Naive thymus-derived CD8-positive, alpha-beta T cell (primary cell): ENCODE measurements at places on chromosomes 3 and 15. TPM values are rescaled to one million over a fixed set of nuclear protein-coding genes. Genes with fewer than 3 reads are reported as not detected.

GRCh38 chr3:47661121-47661752 is 82.6 kb upstream of the CSPG5 start:
- H3K36me3 ChIP-seq, result peaks cover 20% of the 10 kb centered on the region
- DNase-seq, result no peak
- H3K27me3 ChIP-seq, result no peaks in the 10 kb centered on the region
- no peak overlapping the region for H3K27ac ChIP-seq
- no peaks in the 10 kb centered on the region for H3K4me1 ChIP-seq
- H3K4me3 ChIP-seq, result no peak overlapping the region

- H3K27ac ChIP-seq, result no peak overlapping the region
- H3K36me3 ChIP-seq, result no peaks in the 10 kb centered on the region
- H3K4me3 ChIP-seq, result no peak overlapping the region
- no peaks in the 10 kb centered on the region for H3K27me3 ChIP-seq
Measured at GRCh38 chr3:138850151-138850550, 15.4 kb upstream of the PIK3CB start.

The MINAR1 gene
- 0.41 TPM for total RNA-seq

- no peak for DNase-seq
- no peak overlapping the region for H3K27ac ChIP-seq
- peaks cover 20% of the 10 kb centered on the region for H3K27me3 ChIP-seq
- no peak overlapping the region for H3K4me3 ChIP-seq
Measured at GRCh38 chr15:69135499-69135898, 24.9 kb upstream of the GLCE start.

The P2RY13 gene
- total RNA-seq, result not detected

- peak overlapping the region; percentile 89 for H3K4me3 ChIP-seq
- no peak for DNase-seq
- H3K4me1 ChIP-seq, result peaks cover 20% of the 10 kb centered on the region
- H3K27me3 ChIP-seq, result peaks cover 61% of the 10 kb centered on the region
Measured at GRCh38 chr3:66038384-66038725, 363 bp downstream of the MAGI1 start.

The ZMYND10 gene
- 4.0 TPM for total RNA-seq

DNA sequence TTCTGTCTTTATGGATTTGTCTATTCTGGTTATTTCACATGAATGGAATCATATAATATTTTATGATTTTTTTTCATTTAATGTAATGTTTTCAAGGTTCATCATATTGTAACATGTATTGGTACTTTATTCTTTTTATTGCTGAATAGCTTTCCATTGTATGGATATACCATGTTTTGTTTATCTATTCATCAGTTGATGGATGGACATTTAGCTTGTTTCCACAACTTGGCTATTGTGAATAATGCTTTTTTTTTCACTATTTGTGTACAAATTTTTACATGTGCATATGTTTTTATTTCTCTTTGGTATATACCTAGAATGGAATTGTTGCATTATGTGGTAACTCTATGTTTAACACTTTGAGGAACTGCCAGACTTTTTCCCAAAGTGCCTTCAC is 64.7 kb downstream of the PFN2 start:
- no peaks in the 10 kb centered on the region for H3K36me3 ChIP-seq
- no peak overlapping the region for H3K4me3 ChIP-seq
- no peak for DNase-seq
- peaks cover 2% of the 10 kb centered on the region for H3K4me1 ChIP-seq
- no peak overlapping the region for H3K27ac ChIP-seq
- H3K27me3 ChIP-seq, result no peaks in the 10 kb centered on the region

DNA sequence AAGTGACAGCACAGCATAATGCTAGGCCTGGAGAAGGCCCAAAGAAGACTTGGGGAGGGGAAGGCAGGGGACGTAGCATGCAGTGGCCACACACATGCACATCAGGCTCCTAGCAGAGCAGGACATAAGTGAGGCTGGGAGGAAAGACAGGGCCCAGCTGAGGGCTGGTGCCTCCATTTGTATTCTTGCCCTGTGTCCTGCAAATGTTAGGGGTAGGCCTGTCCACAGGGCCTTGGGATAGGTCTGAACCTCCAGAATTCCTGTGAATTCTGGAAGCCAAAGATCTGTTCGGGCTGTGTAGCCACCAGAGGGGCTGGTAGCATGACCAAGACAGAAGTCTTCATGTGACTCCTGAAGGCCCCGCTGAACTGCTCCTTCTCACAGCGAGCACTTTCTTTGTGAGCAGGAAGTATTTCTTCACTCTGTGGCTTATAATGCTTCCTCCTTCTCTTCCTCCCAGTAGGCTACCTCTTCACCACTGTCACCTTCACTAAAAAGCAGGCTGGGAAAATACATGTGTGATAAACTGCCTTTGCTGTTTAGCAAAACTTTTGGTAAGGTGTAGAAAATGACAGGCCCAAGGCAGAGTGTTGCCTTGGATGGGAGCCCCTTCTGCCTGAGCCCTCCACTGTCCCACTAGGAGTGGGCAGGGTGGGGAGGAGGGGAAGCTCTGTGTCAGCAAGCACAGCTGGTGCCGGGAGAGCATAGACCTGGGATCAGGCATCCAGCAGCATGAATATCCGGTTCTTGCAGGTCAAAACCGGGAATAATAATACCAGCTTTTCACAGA is 8.4 kb downstream of the CERS3 start:
- H3K27ac ChIP-seq, result peak overlapping the region; percentile 92
- no peaks in the 10 kb centered on the region for H3K27me3 ChIP-seq
- peaks cover 13% of the 10 kb centered on the region for H3K36me3 ChIP-seq
- peaks cover 22% of the 10 kb centered on the region for H3K4me1 ChIP-seq
- H3K4me3 ChIP-seq, result peak overlapping the region; percentile 69

The UBA7 gene
- 326 TPM for total RNA-seq

DNA sequence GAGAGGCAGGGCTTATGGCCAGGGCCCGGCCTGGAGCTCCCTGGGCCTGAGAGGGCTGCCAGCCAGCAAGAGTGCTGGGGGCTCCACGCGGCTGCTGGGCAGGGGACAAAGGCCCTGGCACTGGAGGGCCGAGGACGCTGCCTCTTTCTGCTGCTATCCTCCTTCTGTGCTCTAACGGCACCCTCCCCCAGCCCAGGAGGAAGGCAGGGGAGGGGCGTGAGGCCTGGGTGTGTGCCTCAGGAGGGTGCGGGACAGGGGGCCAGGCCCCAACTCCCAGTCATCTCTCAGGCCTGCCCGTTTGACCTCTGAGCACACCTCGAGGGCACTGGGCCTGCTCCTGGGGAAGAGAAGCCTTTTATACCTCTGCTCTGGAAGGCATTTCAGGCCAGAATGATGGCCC is 115.5 kb downstream of the ADCY5 start:
- H3K27me3 ChIP-seq, result no peaks in the 10 kb centered on the region
- no peaks in the 10 kb centered on the region for H3K36me3 ChIP-seq
- H3K4me3 ChIP-seq, result no peak overlapping the region
- no peak overlapping the region for H3K27ac ChIP-seq

DNA sequence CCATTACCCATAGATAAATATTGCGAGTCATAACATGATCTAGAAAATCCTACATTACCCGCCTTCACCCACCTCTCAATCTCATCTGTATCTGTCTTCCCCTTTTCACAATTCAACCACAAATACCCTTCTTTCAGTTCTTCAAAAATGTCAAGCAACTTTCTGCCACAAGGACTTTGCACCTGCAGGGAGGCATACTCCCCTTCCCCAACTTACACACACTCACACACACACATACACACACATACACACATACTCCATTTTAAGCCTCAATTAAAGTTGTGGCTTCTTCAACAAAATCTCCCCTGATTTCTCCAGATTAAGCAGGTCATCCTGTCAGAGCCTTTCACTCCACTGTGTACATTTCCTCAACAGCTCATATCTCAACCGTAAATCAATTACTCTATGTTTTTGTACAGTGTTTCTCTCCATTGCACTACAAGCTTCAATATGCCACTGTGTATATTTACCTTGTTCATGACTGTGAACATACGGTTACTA is 33.1 kb upstream of the CCDC50 start:
- no peak for DNase-seq
- no peaks in the 10 kb centered on the region for H3K27me3 ChIP-seq
- H3K4me1 ChIP-seq, result no peaks in the 10 kb centered on the region
- no peak overlapping the region for H3K27ac ChIP-seq
- no peaks in the 10 kb centered on the region for H3K36me3 ChIP-seq

DNA sequence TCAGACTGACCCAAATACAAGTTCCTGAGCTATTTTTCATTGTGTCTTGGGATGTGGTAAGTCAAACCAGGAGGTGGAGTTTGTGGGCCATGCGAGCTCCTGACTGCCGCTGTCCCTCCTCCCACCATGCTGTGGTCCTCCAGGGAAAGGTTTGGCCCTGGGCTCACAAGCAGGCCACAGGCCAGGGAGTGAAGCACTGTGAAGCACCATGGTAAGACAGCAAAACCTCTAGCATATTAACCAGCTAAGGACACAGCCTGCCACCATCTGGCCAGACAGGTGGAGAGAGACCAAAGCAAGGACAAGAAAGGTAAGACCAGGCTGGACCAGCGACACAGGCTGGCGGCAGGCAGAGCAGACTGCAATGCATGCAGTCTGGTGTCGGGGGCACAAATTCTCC is 15.3 kb downstream of the RAB43 start:
- H3K27ac ChIP-seq, result peak overlapping the region; percentile 83
- peaks cover 91% of the 10 kb centered on the region for H3K4me1 ChIP-seq
- H3K36me3 ChIP-seq, result no peaks in the 10 kb centered on the region
- H3K4me3 ChIP-seq, result peak overlapping the region; percentile 70

The CYP8B1 gene
- total RNA-seq, result not detected

- H3K27ac ChIP-seq, result no peak overlapping the region
- peaks cover 30% of the 10 kb centered on the region for H3K4me1 ChIP-seq
- no peaks in the 10 kb centered on the region for H3K27me3 ChIP-seq
- H3K36me3 ChIP-seq, result no peaks in the 10 kb centered on the region
Measured at GRCh38 chr3:151875759-151876158, 2.3 kb downstream of the SUCNR1 start.

- H3K27me3 ChIP-seq, result peaks cover 4% of the 10 kb centered on the region
- peaks cover 7% of the 10 kb centered on the region for H3K36me3 ChIP-seq
- no peak overlapping the region for H3K4me3 ChIP-seq
- no peak overlapping the region for H3K27ac ChIP-seq
- H3K4me1 ChIP-seq, result peaks cover 16% of the 10 kb centered on the region
Measured at GRCh38 chr15:99954361-99955180, 221.3 kb upstream of the LYSMD4 start.

The STAC gene
- not detected for total RNA-seq
